ACHN (cell line): ENCODE measurements at places on chromosomes 4 and X.
A peak's percentile ranks its signal among the peaks of the same experiment; 100 is the strongest.

- no peak for DNase-seq
Observed at GRCh38 chr4:159145318-159145991, 42.6 kb downstream of the RAPGEF2 start.

- DNase-seq = no peak
Observed at GRCh38 chr4:140095694-140096482, 58.1 kb downstream of the MAML3 start.

DNA sequence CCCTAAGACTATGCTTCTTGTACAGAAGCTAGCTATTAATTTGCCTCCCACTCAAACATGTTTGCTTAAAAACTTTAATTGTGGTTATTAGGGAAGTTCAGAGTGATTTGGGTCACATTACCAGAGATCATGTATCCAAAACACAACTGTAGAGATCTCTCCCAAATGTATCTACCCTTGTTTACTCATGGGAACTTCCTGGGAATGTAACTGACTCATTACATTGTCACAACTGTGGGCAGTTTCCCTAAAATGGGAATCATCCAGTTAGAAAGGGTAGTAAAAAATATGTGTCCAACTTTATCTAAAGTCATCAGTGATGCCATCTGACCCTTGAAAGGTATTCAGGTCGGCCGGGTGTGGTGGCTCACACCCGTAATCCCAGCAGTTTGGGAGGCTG lies 40.3 kb upstream of the GLRA3 start:
- no peak for DNase-seq

GRCh38 chr4:152784490-152785350 lies 5.0 kb downstream of the ARFIP1 start:
- peak; percentile 48 for DNase-seq

DNA sequence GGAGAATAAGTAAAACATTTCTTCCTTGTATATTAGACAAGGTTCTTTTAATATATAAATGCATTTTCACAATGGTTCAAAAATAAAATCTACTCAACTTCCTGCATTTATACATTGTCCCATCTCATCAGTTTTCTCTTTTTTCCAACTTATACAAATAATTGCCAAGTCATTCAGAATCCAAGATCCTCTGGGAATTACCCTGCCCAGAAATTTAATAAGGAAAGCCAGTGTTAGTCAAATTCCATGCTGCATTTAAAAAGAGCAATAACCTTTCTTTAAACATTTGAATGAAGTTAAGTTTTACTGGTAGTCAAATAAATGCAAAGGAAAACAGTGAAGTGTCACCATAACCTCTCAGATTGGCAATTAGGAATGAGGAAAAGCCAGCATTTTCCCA lies 357.9 kb downstream of the PPP3CA start:
- DNase-seq = no peak

DNA sequence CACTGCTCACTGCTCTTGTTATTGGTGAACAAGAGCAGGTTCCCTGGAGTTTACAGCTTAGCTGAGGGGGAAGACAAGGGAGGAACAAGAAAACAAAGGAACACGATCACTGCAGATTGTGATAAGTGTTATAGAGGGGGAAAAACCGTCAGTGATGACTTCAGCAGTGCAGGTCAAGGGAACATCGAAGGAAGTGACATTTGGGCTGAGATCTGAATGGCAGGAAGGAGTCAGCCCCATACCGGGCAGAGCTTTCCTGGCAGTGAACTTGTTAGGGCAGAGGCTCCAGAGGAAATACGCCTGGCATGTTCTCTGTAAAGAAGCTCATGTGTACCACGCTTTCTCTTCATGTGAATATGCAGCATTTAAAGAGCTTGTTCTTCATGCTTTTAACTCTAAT lies 78.1 kb downstream of the LDB2 start:
- DNase-seq = no peak

- no peak for DNase-seq
Observed at GRCh38 chrX:38879631-38880220, 78.5 kb downstream of the MID1IP1 start.

GRCh38 chr4:105536601-105537000 lies 15.8 kb upstream of the ARHGEF38 start:
- no peak for DNase-seq

DNA sequence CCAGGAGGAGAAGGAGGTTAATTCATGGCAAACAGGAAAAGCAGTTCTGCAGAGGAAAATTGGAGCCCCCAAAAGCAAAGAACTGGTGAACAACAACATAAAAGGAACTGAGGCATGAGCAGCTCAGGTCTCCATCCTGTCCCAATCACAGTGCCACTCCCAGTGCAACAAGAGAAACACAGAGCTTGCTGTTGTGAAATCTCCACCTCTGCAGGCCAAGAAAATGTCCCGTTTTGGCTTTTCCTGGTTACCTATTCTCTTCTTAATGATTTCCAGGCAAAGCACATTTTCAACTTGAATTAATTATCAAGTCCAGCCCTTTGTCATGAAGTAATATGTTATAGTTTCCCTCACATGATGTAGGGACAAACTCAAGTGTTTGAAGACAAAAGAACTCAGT lies 778 bp downstream of the C1QTNF7 start:
- no peak for DNase-seq
